ENCODE measurements at places on chromosomes 2 and 18.

- no peak for DNase-seq
Observed at GRCh38 chr2:218265626-218266025, 4.3 kb downstream of the AAMP start.

GRCh38 chr18:57251747-57252146, 100.6 kb upstream of the ST8SIA3 start:
- no peak for DNase-seq

GRCh38 chr2:71865391-71865965, 282.2 kb downstream of the CYP26B1 start:
- DNase-seq: no peak

- DNase-seq: peak; percentile 92
Observed at GRCh38 chr18:55321265-55322177, 266.5 kb downstream of the TCF4 start.

- peak; percentile 58 for DNase-seq
Observed at GRCh38 chr2:714005-714741, 37.0 kb upstream of the TMEM18 start.

DNA sequence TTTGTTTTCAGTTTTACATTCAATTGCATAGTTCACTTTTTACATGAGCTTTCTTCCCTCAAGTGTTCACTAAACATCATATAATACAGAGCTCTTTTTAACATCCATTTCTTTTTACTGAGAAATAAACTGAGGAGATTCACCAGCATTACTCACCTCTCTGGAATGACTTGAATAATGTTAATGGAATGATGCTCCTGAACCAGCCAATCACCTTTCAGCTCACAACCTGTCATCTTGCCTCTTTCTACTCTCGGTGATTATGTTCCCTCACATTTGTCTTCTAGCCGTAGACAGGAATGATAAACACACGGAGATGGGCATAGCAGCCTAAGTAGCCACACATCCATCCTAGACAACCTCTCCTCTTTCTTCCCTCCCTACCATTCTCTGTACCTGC, 301.7 kb downstream of the PAX3 start:
- DNase-seq: peak; percentile 59

DNA sequence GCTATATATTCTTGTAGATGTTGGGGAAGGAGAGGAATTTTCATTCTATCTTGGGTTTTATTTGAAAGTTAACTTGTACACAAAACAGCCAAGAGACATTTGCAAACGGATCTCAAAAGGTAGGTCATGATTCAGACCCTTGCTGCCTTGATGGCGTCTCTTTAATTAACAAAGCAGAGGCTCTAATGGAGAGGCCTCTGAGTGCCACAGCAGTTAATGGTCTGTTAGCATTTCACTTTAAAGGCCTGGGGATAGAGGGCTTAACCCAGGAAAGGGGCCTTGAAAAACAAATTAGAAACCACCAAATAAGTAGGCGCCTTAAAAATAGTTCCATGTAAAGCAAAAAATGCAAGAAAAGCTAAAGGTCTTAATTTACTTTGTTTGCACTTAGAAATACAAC, 836.9 kb upstream of the CELF4 start:
- no peak for DNase-seq

DNA sequence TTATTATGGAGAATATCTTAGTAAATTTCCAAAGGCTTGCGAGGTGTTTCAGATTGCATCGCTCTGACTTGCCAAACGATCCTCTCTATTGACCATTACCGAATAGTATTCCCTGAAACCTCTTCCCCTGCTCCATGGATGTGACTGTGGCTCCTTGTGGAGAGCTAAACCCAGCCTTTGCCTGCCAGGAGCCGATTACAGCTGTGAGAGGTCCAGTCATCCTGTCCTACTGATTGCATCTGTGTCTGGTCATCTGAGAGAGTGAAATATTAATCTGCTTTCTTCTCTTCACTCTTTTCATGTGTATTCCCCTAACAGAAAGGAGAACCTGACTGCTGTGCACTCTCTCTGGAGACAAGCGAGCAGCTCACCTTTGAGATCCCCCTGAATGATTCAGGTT, 523.9 kb upstream of the NRP2 start:
- no peak for DNase-seq

DNA sequence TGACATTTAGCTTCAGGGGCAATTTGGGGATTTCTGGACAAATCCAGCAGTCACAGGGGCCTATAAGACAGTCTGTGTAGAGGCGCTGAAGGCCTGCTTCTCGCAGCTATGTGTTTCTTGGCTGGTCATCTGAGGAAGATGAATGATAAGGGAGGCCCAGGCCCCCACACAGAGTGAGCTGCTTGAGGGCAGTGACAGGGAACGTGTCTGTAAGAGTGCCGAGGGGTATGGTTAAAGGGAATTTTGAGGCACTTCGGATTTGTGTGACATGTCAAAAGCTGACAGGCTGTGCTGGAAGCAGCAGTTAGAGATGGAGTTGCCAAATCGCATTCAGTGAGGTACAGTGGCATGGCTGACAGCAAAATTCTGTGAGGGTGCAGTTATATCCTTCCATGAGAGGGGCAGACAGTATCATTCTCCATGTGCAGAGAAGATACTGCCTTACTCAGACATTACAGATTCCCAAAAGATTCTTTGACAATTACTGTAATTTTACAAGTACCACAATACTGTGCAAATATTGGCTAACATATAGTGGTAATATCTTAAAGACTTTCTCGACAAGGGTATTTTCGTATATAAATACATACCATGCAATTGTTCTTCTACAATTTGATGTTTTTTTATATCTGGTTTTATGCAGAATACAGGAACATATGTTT, 74.0 kb downstream of the CERS6 start:
- DNase-seq: no peak

- DNase-seq: no peak
Observed at GRCh38 chr2:181766129-181766528, 85.8 kb upstream of the NEUROD1 start.

- DNase-seq: no peak
Observed at GRCh38 chr18:32595832-32596231, 125.2 kb upstream of the GAREM1 start.

DNA sequence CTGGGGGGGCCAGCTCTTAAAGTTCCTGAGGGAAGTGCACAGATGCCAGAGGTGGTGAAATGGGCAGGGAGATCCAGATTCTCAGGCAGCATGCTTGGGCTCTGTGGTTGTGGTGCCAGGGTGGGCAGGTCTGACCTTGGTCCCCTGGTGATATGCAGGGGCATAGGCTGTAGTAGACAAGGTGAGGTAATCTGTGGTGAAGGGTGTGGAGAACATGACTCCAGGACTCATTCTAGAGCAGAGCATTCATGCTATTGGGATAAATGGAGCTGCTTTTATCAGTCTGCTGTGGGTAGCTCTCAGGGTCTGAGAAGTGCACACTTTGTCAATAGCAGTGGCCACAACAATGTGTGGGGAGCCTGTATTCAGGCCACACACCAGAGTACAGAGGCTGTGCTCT, 16.9 kb downstream of the ACVR1C start:
- no peak for DNase-seq

GRCh38 chr2:159753797-159754196, 41.5 kb downstream of the MARCHF7 start:
- no peak for DNase-seq

- no peak for DNase-seq
Observed at GRCh38 chr18:35283923-35284794, 5.9 kb downstream of the ZSCAN30 start.

- peak; percentile 53 for DNase-seq
Observed at GRCh38 chr2:134446383-134447017, 192.6 kb downstream of the MGAT5 start.

DNA sequence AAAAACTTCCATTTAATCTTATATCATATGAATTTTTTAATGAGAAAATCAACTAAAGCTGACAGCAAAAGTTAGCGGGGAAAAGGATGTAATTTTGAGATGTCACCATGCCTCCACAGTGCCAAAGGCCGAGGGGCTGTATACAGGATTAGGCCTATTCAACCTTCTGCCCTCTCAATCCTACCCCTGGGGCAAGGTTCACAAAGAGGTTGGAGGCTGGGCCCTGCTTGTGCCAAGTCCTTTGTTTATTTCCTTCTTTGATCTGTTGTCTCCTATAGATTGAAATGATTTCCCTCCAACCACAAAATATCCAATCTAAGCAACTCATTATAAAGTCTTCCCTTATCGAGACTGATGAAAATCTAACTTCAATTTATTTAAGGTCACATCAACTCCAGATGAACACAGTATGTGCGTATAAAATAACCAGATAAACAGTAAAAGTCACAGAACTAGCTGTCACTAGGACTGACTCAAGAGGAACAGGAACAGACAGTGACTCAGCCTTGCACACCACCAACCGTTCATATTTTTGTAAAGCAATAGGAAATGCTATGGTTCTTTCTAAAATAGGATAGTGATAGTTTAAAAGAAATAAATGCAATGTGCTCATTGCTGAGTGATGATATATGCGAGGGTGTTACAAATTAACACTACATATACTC, 95.8 kb downstream of the SLC25A12 start:
- peak; percentile 82 for DNase-seq

- no peak for DNase-seq
Observed at GRCh38 chr2:160458718-160459453, 34.7 kb downstream of the RBMS1 start.

- no peak for DNase-seq
Observed at GRCh38 chr2:168500516-168500915, 44.4 kb downstream of the CERS6 start.

GRCh38 chr2:28166956-28167355, 225.7 kb upstream of the FOSL2 start:
- DNase-seq: peak; percentile 87

DNA sequence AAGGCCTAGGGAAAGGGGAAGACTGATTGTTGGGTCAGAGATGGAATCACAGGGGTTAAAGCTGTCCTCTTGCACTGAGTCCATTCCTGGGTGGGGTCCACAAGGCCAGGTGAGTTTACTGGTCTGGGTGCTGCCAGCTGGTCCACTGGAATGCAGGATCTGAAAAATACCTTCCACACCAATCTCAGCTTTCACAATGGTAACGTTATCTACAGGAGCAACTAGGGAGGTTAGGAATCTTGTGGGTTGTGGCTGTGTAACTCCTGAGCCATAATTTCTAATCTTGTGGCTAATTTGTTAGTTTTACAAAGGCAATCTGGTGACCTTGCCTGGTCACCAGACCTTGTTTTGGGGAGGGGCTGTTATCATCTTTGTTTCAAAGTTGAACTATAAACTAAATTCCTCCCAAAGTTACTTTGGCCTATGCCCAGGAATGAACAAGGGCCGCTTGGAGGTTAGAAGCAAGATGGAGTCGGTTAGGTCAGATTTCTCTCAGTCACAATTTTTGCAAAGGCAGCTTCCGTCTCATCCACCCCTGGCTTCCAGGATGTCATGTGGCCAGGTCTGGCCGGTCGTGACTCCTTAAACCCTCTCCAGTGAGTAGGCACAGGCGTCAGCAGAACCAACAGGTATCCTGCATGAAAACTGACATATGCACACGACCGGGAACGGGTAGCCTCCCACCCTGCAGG, 123.3 kb upstream of the SH3BP4 start:
- DNase-seq: no peak

DNA sequence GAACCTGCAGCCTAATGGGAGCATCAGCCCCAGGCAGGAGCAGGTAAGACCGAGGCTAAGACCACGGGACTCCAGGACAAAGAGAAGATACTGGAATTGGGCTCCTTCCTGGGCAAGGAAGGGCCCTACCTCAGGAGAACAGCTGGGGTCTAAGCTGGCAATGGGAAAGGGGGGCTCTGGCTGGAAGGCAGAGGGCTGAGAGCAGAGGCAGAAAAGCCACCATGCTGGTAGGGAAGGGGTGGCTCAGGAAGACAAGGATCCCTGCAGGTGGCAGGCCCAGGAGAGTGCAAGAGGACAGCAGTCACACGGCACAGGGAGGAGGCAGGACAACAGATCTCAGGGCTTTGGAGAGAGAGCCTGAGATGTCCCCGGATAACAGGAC, 203.5 kb downstream of the NDUFA10 start:
- no peak for DNase-seq

DNA sequence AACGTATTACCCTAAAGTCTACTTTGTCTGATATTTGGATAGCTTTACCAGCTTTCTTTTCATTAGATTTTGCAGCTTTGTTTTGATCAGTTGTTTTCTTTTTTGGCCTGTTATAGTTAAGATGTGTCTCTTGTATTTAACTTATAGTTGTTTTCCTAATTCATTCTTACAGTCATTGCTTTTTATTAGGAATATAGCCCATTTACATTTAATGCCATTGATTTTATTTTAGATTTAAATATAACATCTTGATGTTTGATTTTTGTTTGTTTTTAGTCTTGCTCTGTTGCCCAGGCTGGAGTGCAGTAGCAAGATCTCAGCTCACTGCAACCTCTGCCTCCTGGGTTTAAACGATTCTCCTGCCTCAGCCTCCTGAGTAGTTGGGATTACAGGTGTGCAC, 215.9 kb upstream of the HDAC4 start:
- DNase-seq: no peak

- DNase-seq: peak; percentile 68
Observed at GRCh38 chr18:62282188-62282629, 42.9 kb upstream of the TNFRSF11A start.

GRCh38 chr2:187768995-187769394, 214.8 kb upstream of the TFPI start:
- no peak for DNase-seq

- no peak for DNase-seq
Observed at GRCh38 chr2:59930430-59930829, 623.0 kb downstream of the BCL11A start.

GRCh38 chr18:24130494-24130893, 8.4 kb upstream of the CABYR start:
- no peak for DNase-seq

DNA sequence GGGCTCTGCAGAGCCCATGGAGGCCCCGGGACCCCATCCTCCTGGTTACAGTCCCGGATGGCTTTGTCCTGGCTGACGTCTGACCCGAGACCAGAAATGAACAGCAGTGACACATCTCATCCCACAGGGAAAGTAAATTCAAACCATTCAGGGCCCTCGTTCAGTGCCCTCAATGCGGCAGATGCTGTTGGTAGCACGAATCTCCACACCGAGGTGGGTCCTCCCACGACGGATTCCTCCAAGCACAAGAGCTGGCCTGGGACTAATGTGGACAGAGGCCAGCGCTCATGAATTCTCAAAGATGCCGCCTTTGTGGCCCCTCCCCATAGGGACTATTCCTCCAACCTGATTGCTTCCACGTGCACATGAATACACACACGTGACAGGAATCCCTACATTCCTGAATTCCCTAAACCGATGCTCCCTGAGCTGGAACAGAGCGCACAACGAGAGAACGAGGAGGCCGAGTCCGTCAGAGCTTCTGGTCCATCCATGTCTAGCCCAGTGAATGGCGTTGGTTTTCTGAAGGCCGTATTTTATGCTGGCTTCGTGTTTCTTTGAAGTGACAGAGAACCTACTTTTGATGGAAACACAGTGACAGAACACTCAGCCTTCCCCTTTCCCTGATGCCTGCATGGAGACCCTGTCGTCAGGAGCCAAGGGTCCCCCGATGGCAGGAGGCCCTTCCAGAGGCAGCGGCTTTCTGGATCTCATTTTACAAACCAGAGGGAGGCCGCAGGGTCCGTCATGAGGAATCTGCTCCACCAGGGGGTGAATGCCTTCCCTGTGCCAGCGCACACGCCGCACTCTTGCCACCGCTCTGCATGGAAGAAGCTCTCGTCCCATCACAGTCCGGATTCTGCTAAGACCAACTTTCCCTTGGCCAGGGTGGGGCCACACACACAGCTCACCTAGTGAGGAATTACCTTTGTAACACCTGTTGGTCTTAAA, 64.3 kb upstream of the SNTG2 start:
- DNase-seq: no peak
